ENCODE measurements at places on chromosomes 11 and 22. TPM values are rescaled to one million over a fixed set of nuclear protein-coding genes. Genes with fewer than 3 reads are reported as not detected.

The TEX12 gene
- total RNA-seq = not detected

The SLC39A13 gene
- 8.2 TPM for total RNA-seq

The NRIP3 gene
- under 0.01 TPM for total RNA-seq

The GAS2 gene
- total RNA-seq = 28.5 TPM

The EIF3D gene
- total RNA-seq = 169 TPM

The RFPL3 gene
- not detected for total RNA-seq

The MRPL11 gene
- 18.0 TPM for total RNA-seq

The HBG1 gene
- total RNA-seq = 75.1 TPM

The UBQLN3 gene
- 0.09 TPM for total RNA-seq

The PLXNB2 gene
- 95.7 TPM for total RNA-seq

The OR51B5 gene
- total RNA-seq = 0.17 TPM

The MAPK12 gene
- 2.8 TPM for total RNA-seq

The KCNQ1 gene
- 1.3 TPM for total RNA-seq

The MPPED2 gene
- 1.6 TPM for total RNA-seq

The C11orf97 gene
- not detected for total RNA-seq

The CFAP68 gene
- 8.2 TPM for total RNA-seq
